ENCODE measurements at places on chromosomes 2 and 18.

GRCh38 chr2:109288544-109289368 lies 159.8 kb downstream of the SH3RF3 start:
- no peak for DNase-seq

DNA sequence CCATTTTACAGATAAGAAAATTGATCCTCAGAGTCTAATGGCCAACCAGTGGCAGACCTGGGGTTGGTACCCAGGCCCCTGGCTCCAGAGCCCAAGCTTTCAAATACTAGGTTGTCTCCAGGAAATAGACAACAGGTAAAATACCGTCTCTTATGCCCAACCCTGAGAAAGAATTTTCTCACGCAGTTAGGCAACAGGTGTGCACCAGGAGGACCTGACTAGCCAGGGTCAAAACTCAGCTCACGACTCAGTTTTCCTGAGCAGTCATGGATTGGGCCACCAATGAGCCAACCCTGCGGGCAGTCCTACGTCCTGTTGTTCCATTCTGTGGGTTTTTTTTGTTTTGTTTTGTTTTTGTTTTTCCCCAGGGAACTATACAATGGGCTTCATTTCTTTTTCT lies 13.5 kb downstream of the TRIB2 start:
- no peak for DNase-seq

DNA sequence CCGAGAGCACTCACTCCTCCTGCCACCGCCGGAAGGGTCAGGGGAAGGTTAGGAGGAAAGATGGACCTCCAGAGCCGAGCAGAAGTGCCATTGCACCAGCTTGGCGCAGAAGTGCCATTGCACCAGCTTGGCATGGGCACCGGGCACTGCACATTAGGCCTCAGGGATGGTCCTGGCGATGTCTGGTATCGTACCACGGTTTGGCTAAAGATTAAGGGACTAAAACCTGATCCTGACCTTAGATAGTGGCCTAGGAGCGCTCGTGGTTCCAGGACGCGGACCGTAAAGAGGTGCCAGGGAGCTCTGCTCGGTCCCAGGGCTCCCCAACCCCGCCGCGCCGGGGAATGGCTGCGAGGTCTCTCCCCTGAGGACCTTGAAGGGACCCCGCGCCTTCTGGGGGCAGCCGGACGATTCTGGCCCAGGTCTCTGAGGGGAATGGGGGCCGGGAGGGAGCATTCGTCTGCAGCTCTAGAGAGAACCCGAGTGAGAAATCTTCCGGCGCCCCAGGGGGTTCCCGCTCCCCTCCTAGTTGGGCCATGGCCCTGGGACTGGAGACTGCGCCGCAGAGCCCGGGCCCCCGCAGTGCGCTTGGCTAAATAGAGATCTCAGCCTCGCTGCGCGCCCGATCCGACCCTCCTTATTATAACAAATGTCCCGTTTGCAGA lies 1.8 kb downstream of the PAX8 start:
- DNase-seq: no peak

GRCh38 chr2:69345434-69345833 lies 41.6 kb downstream of the GFPT1 start:
- DNase-seq: no peak

DNA sequence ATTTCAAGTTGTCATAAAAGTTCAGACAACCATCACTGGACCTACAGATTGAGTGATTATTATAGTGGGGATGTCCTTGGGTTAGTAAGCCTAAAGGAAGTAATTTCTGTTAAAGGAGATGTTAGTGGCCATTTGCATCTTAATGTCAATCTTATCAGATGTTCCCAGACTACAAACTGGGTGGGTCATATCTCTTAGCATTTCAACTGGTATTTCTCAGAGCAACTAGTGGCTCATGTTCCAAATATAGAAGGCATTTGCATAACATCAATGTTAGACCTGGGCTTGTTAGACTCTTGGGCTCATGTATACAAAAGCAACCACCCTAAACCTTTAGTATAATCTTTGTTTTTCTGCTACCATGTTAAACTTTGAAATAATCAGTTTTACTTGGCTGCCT lies 17.9 kb downstream of the PLEKHA3 start:
- no peak for DNase-seq

- no peak for DNase-seq
These were observed 93.2 kb downstream of the USP40 start for GRCh38 chr2:233473386-233473791.
